ENCODE measurements at places on chromosomes 2 and 18. TPM values are rescaled to one million over a fixed set of nuclear protein-coding genes. Genes with fewer than 3 reads are reported as not detected.

RAMP1 gene
- total RNA-seq = 65.3 TPM

SPC25 gene
- 1.1 TPM for total RNA-seq

XIRP2 gene
- total RNA-seq = not detected

GNLY gene
- 1.3 TPM for total RNA-seq

HSPE1 gene
- total RNA-seq = 40.0 TPM

B3GNT7 gene
- total RNA-seq = 16.4 TPM

REG3A gene
- total RNA-seq = 737 TPM
